ENCODE measurements at places on chromosomes 1 and 21.
A peak's percentile ranks its signal among the peaks of the same experiment; 100 is the strongest.

GRCh38 chr1:241846862-241847539 is 1.0 kb upstream of the EXO1 start:
- no peak for DNase-seq

DNA sequence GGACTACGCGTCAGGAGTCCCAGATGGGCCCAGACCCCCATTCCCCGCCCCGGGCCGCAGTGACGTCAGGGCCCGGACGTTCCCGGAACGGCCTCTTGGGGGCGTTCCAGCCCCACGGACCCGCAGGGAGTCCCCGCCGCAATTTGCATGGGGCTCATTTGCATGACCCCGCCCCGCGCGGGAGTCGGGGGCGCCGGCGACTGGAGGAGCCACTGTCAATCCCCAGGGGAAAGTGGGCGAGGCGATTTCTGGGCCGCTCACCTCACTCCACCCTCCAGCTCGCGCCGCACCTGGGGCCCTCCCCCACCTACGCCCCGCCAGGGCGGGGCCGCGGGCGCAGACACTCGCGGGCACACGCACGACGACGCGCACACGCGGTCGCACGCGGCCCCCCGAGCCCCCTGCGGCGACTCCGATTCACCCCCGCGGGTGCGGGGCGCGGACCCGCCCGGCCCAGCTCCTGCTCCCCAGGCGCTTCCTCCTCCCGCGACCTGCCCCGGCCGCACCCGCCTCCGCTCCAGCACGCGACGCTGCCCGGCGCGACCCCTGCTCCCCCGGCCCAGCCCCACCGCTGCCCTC is 13.2 kb downstream of the AGRN start:
- peak; percentile 99 for DNase-seq

GRCh38 chr1:219568733-219569132 is 44.2 kb downstream of the ZC3H11B start:
- no peak for DNase-seq

GRCh38 chr1:203565049-203565448 is 61.6 kb upstream of the ATP2B4 start:
- no peak for DNase-seq

DNA sequence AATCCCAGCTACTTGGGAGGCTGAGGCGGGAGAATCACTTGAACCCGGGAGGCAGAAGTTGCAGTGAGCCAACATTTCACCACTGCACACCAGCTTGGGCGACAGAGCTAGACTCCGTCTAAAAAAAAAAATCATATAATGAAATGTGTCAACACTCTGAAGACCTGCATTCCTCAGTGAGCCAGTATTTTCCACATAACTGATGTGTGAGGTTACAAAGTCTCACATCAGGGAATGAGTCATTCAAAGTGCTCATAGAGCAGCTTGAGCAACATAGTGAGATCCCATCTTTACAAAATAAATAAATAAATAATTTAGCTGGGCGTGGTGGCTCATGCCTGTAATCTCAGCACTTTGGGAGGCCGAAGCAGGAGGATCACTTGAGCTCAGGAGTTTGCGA is 65.5 kb downstream of the CASZ1 start:
- no peak for DNase-seq

- DNase-seq: no peak
These were observed 838 bp downstream of the TTC34 start for GRCh38 chr1:2800664-2801045.

DNA sequence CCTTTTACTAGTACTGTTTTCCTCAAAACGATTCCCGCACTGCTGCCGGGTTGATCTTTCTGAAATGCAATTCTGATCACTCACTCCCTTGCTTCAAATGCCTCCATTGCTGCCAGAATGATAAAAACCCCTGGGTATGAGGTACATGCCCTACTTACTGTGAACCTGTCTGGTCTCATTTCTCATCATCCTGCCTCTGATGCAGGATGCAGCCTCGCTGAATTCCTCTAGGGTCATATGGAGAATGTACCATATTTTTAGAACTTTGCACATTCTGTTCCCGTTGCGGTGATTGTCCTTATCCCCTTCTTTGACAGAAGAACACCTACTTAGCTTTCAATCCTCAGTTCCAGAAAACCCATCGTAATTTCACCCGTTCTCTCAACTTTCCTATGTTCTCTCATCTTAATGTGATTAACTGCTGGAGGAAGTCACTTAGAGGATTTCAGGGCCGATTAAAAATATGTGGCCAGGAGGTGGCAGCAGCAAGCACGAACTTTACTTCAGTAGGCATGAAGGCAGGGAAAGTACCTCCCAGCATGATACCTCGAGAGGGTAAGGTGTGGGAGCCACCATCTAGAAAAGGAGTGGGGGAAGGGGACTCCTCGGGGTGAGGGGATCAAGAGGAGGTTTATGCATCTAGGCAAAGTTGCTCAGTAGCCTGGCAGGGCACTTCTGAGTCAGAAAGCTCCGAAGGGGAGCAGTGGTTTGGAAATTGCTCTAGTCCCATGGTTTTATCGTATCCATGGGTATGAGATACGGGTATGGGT is 361.5 kb upstream of the ZP4 start:
- no peak for DNase-seq

DNA sequence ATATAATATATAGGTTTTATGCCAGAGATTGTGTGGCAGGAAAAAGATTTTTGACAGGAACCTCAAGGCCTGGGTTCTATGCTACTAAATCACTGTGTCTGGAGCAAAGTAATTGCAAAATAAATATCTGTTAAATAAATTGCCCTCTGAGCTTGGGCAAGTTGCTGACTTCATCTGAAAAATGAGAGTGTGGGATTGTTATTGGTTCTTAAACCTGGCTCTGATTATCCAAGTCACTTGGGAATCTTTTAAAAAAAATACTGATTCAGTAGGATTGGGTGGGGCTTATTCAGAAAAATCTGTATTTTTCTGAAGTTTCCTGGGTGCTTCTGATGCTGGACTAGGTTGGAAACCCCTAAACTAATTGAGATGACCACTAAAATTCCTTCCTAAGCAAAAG is 174.1 kb upstream of the SGIP1 start:
- no peak for DNase-seq

DNA sequence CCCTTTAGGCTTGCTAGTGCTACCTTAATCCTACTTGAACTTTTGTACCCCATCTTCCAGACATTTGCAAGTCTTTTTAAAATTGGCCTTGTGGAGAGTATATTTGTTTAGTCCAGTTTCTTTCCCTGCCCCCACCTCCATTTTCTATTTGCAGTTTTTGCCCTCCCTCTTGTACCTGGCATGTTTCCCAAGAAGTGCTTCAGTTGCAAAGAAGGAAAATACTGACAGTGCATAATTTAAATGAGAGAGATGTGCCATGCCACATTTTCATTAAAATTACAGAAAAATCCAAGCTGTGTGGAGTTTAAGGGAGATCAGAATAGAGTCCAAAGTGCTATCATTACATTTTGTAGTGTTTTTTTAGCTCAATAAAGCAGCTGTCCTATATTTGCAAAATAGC is 150.0 kb upstream of the ADGRL2 start:
- DNase-seq: no peak

DNA sequence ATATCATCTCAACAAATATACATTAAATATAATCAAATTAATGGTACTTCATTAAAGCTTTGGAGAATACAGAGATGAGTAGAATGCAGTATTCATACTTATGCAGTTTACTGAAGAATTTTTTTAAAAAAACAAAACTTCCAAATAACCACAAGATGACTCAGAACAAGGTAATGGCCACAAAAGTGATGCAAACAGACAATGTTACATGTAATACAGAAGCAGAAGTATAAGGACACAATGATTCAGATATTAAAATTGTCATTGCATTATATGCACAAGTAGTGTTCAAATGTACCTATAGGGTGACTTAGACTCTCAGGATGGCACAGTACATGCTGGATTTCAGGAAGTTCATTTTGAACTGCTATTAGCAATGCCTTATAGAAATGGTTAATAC is 227.2 kb upstream of the ST6GALNAC5 start:
- no peak for DNase-seq

DNA sequence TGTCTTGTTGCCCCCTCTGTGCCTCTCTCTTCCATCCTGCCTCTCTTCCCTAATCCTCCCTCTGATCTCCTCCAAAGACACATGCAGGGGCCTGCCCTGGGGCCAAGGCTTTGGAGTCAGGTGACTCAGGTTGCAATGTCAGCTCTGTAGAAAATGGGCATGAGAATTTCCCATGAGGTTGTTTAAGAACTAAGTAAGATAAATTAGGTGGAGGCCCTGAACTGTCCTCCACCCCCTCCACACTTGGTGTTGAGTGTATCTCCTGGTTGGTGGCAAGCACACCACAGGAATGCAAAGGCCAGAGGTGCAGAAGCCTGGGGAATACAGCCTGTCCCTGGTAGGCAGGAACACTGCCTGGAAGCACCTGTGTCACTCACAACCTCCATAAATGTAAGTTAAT is 63.9 kb upstream of the GRIK3 start:
- DNase-seq: no peak

GRCh38 chr1:7501084-7501491 is 270.0 kb upstream of the VAMP3 start:
- DNase-seq: no peak

DNA sequence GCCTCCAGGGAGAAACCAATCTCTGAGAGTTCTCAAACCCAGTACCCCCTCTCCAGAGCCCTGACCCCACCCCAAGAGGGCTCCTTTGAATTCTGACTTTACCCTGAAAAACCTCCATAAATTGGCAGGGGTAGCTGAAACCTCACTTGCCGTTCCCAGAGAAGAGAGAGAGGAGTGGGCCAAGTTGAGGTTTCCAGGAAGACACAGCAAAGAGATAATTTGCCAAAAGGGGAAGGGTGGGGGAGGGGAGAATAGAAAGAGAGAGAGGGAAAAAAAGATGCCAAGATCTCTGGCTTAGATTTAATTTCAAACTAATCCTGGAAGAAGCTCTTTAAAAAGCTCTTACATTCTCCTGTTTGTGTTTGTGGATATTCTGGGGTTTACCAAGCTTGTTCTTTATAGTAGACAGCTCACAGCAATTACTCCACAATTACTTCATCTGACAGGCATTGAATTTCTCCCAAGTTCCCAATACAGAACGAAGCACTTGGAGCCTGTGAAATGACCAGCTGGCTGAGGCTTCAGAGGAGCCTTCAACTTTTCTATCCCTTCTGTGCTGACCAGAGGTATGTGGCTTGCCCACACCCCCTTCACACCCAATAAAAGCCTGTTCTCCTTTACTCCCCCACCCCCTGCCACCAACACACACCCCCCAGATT is 1.1 kb upstream of the GRHL3 start:
- DNase-seq: no peak

GRCh38 chr1:6302568-6302967 is 41.7 kb upstream of the GPR153 start:
- no peak for DNase-seq

- DNase-seq: no peak
These were observed 3.4 kb upstream of the FTCD start for GRCh38 chr21:46158666-46159300.

GRCh38 chr1:37092937-37093336 is 58.6 kb upstream of the GRIK3 start:
- DNase-seq: no peak

DNA sequence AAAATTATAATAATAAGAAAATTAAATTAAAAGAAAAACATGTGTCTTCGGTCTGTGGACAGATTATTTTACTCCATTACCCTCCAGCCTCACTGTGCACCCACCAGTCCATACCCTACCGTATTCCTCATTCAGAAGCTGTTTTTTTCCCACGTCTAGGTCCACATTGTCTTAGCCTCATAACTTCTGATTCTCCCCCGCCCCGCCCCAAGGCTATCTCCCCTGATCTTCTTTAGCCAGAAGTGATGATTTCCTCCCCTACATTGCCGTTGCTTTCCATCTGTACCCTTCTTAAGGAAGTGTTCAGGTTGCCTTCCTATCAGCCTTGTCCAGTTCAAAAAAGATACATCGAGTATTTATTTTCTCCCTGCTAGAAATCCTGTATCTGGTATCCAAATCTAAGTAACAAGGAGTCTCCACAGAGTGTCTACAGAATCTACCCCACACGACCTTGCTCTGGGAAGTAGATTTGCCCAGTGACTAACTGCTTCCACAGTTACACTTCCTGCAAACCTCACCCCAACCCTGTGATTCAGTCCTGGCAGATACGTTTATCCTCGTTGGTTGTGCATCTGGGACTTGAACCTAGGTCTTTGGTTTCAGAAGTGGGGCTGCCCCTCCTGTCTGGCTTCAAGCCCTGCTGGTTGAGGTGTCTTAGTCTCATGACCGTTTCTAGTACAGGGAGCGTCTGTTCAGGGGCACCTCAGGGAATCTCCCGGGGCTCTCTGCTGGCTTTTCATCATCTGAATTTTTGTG is 470.2 kb downstream of the CAMTA1 start:
- no peak for DNase-seq

DNA sequence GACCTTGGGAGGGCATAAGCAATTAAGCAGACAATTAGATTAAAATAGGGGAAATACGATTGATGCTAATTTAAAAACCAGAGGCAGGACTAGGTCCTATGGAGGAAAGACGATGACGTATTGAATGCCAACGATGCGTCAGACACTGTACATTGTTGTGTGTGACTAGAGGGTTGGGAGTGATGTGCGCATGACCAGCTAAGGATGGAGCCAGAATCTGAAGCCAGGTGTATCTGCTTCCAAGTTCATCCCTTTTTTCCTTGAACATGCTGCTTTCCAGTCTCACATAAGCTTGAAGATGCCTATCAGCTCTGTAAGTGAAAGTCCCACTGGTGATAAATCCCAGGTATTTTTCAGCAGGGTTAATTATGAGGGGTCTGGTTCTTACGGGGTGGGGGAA is 576.2 kb downstream of the MATN1 start:
- DNase-seq: no peak

DNA sequence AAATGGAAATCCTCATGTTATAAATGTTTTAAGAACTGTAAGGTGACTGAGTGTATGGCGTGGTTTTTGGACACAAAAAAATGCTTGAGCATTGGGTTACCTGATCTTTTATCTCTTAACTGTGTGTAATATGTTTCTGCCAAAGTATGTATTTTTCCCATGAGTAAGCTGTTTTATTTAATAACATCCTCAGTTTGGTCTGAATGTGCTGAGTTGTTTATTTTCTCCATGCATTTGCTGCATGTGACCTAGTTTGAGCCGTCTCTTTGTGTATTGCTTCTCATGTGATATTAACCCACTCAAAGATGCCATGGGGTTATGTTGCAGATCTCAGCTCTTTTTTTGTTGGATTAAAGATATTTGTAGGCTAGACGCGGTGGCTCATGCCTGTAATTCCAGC is 6.1 kb upstream of the LYPLA2 start:
- DNase-seq: no peak

GRCh38 chr1:180250499-180250770 is 20.4 kb downstream of the LHX4 start:
- DNase-seq: no peak

GRCh38 chr1:30242168-30242567 is 481.2 kb downstream of the MATN1 start:
- DNase-seq: no peak

DNA sequence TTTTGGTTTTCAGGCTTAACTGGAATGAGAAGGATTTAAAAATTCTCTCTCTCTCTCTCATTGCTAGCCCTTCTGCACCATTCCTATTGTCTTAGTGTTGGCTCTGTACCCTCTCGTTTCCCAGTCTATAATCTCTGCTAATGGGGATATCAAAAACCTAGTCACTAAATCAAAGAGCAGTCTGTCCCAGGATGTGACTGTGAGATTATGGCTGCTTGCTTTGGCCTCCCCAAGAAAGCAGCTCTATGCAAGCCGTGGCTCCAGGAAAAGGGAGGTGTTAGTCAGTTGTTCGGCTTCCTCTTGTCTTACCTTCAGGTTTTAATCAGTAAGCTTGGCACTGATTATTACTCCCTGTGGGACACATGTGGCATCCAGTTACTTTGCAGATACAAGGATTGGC is 468.8 kb downstream of the USP25 start:
- no peak for DNase-seq
